HT-29 (cell line): ENCODE measurements at places on chromosomes 12 and 14.
A peak's percentile ranks its signal among the peaks of the same experiment; 100 is the strongest.

- DNase-seq: no peak
These were observed 78.6 kb downstream of the CLMN start for GRCh38 chr14:95240859-95241813.

DNA sequence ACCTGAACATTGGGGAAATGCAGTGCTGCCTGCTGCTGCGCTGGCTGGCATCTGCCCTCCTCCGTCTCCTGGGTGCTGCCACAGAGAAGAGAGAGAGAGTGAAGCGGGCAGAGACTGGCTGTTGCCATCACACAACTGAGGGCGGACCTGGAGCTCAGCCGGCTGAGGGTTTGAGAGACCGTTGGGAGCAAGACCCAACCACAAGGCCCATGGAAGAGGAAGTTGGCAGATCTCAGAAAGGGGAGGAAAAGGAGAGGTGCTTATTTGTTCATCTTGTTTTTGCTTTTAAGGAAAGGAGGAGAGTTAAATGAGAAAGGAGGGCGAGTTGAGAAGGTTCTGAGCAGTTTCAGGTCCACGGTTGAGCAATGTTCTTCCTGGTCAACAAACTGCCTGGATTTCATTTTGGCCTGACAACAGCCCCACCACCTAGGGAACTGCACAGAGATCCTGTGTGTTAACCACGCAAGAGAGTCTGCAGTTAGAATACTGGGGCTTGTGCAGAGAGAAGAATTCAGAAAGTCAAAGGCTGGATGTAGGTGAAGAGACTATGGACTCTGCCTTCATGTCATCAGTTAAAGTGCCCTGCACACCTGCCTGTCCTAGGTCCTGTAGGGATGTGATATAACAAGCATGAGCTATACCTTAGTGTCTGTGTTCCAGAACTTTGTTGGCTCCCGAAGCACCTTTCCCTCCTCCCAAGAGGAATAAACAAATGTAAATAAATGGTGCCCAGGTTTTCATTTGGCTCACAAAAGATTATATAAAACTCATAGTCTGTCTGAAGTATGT is 124.6 kb downstream of the ETV6 start:
- no peak for DNase-seq

DNA sequence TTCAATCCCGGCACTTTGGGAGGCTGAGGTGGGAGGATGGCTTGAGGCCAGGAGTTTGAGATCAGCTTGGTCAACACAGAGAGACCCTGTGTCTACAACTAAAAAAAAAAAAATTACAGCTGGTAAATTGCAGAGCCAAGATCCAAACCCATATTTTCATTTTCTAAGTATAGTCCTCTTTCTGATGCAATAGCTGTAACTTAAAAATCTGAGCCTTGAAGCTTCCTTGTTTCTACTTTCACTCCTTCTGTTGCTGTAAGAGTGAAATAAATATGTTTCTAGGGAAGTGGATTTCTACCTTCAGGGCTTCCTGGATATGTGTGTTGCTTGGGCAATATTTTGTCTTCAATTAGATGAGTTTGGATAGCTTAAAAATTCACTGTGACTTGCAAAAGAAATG is 42.0 kb upstream of the PRICKLE1 start:
- DNase-seq: no peak

DNA sequence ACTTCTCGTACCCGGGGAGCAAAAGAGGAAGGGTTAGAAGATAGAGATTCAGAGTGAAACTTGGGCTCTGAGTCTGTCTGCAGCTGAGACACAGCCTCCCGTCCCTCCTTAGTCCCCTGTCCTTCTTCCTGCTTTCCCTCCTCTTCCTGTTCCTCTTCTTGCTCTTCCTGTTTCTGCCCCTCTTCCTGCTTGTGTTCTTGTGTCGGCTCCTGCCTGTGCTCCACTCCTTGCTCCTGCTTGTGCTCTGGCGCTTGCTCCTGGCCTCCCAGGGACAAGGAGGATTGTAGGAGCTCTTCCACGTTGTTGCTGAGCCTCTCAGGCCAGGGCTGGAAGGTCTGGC is 3.0 kb downstream of the ACRBP start:
- DNase-seq: no peak

GRCh38 chr14:102931580-102932285 is 9.3 kb downstream of the AMN start:
- DNase-seq: no peak

DNA sequence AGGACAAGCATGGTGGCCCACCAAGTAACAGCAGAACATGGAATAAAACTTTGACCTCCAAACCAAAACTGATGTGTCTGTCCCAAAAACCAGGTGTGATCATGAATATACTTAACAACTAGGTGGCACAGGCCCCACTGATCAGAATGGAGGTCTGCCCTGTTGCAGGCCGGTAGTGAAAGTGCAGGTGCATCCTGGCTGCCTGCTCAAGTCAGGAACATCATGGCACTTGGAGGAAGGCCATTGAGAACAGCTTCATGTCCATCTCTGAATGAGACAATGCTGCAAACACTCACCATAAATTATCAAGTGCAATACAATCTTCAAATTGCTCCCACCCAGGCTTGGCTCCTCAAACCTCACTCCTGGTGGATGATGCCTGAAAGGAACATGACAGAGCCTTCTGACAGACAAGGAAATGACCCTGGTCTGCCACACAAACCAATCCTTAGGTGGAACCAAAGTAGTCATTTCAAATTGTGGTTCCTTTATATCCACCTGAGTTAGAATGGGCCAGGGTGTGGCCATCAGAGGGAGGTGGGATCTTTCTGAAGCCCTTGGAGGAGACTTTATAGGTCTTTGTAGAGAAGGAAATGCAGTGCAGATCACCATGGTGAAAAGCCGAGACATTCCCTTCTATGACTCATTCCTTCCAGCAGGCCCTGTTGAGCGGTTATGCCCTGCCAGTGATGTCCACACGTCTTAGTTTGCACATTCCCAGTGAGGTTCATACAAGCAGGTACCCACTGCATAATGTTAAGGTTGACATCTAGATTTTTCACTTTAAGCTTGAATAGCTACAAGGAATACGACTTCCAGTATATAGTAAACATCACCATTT is 36.0 kb downstream of the EGLN3 start:
- DNase-seq: peak; percentile 80

- peak; percentile 40 for DNase-seq
These were observed 27.6 kb upstream of the GALNT9 start for GRCh38 chr12:132356691-132357622.

DNA sequence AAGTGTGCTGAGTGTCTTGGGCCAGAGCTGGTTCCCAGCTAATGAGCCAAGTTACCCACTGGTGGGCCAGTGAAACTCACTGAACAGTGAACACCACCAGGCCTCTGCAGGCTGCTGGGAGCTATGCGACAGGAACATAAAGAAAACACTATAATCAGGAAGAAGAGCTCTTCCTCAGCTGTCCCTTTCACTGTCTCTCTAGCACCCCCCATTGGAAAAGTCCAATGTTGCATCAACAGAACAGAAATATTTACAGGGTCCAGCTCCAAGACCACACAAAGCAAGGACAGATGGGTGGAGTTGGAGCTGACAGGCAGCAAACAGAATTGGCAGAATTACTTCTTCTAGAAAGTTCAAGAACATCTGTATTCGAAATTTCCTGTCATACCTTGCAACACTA is 903.6 kb upstream of the TMEM132C start:
- peak; percentile 11 for DNase-seq

GRCh38 chr14:80356413-80356812 is 145.1 kb upstream of the DIO2 start:
- peak; percentile 15 for DNase-seq

DNA sequence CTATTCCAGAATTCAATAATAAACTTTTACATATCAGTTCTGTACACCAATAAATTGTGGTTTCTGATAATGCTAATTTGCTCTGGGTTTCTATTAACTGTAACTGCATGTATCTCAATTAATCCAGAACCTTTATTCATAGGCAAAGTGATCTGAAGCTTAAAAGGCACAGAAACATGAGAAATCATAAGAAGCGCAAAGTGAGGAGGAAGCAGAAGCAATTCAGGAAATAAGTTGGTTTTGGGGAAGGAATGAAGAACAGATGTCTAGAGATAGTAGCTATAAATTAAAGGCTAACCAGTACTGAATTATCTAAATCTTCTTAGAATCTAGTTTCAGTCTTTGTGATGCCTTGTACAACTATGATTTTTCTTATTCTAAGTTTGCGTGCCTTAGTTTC is 24.6 kb downstream of the KERA start:
- DNase-seq: no peak

DNA sequence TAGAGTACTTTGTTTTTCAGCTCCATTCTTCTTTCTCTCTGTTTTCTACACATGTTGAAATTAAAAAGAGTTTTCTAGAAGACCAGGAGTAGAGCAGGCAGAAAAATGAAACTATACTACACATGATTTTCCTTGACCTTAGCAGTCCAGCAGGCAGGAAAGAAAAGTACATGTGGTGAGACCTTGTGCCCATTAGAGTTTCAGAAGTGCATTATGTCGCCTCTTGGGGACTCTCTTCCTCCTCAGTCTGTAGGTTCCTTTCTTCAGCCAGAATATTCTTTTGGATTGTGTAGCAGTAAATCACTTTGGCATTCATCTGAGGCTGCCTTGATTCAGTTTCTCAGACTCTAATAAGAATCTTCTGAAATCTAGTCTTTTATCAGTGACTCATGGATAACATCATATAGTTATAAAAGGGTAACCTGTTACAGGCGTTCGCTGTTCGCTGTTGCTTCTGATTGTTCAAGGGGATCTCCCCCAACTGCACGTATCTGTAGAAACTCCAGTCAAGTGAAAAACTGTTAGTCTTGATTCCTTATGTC is 161.8 kb downstream of the ANO4 start:
- no peak for DNase-seq

- DNase-seq: no peak
These were observed 60.7 kb downstream of the CLMN start for GRCh38 chr14:95258754-95259593.

DNA sequence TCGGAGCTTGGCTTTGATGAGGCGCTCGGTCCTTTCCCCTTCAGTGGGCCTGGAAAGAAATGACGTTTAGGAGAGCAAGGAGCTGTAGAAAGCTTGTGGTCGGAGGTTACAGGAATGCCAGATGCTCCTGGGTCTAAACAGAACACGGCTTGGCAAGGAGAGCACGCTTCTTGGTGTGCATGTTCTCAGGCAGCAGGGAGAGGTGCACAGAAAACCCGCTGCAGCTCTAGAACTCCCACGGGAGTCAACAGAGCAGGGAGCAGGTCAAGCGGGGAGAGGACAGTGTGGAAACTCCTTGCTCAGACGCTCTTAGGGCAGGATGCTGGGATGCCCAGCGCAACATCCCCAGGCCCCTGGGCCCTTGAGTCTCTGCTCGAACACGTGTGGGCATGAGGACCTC is 51.0 kb downstream of the SSH1 start:
- DNase-seq: no peak

GRCh38 chr12:23906329-23906728 is 43.1 kb downstream of the SOX5 start:
- no peak for DNase-seq

DNA sequence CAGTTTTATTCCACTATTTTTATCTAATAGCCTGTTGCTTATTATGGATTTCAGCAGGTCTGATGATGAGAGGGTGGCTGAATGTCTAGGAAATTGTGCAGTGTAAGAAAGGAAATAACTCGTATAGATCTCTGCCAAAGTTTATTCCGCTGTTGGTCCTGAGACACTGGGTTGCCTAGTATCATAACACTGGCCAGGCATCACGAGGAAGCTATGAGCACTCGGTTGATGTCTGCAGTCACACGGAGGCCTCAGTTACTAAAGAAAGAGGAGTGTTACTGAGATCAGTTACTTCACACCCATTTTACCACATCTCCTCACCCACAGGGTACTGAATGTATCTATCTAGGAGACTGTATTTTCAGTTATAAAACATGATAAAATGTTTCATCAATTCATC is 21.9 kb downstream of the BHLHE41 start:
- no peak for DNase-seq

GRCh38 chr12:125287155-125287847 is 222.1 kb downstream of the AACS start:
- DNase-seq: no peak

DNA sequence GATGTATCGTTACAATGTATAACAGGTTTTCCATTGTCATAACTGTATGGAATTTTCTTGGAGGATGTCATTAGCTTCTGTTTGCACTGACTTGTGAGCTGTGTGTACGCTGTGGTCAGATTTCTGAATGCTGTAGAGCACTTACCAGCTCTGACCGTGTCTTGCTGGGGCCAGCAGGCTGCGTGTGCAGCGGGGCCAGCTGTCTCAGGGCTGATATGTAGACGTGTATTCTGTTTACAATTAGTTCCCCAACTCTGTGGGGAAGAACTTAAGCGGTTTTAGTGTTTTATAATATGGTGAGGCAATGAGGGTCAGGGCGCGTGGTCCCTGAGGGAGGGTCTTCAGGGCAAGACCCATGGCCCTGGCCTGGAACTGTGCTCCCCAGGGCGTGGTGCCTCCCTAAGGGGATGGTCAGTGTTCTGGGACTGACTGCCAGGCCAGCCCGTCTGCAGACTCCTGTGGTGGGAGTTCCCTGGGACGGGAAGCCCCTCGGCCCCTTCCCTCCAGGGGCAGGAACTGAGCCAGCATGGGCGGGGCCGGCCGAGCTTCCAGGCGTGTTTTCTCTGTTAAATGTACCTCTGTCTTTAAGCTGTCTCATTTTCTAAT is 18.7 kb downstream of the XRCC3 start:
- no peak for DNase-seq

DNA sequence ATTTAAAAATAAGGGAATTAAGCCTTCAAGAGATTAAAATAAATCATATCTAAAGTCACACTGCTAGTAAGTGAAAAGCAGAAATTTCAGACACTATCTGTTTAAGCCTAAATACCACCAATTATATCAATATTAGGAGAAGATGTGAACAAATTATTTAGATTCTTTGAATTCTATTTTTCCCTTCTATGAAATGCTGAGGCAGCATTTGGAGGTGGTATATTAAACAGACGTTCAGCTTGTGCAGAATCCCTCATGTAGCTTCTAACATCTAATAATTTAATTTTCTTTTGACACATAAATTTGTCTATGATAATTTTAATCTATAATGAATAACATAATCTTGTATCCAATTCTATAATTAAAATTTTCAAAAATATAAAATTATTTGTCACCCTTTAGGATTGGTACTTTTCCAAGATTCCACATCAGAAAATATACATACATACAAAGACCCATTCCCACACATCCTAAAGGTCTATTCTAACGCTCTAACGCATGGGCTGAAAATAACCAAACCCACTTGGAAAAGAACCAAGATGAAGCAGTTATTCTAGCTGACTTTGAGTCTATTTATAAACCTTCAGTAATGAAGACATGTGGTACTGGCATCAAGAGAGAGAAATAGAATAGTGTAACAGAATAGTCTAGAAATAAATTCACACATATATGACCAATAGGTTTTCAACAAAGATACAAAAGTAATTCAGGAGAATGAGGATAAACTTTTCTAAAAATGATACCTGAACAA is 751.8 kb downstream of the GALC start:
- DNase-seq: no peak
